ENCODE measurements at places on chromosomes 2 and 18. TPM values are rescaled to one million over a fixed set of nuclear protein-coding genes. Genes with fewer than 3 reads are reported as not detected.

DNA sequence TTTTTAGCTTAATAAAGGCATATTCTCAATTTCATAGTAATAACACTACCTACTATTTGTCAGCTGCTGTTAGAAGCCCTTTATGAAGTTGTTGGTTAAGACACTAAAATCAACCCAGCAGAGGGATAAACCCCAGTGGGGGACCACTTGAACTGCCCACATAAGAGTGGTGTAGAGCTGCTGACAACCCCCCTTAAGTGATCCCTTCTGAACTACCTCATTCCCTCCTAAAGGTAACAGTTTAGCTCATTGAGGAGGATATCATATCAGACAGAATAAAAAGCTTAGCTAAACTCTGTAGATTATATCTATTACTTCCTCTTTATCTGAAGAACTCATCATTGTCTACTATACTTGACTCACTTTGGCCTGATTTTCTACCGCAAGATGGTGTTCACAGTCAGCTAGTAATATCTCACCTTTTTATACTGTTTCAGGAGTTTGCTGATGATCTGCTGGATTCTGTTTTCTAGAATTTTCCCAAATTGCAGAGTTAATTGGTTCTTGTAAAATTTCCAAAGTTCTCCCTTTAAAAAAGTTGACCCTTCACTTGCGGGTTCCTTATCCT is 16.2 kb downstream of the GALM start:
- peak overlapping the region; percentile 79 for H3K27ac ChIP-seq
- H3K36me3 ChIP-seq: peaks cover 81% of the 10 kb centered on the region
- H3K4me1 ChIP-seq: peaks cover 52% of the 10 kb centered on the region
- no peak for DNase-seq
- no peaks in the 10 kb centered on the region for H3K27me3 ChIP-seq
- H3K4me3 ChIP-seq: peak overlapping the region; percentile 45

GRCh38 chr18:3867864-3868311 is 417.9 kb downstream of the TGIF1 start:
- DNase-seq: no peak
- no peaks in the 10 kb centered on the region for H3K36me3 ChIP-seq
- H3K4me1 ChIP-seq: no peaks in the 10 kb centered on the region
- H3K4me3 ChIP-seq: no peak overlapping the region
- no peak overlapping the region for H3K27ac ChIP-seq

GRCh38 chr2:48939232-48939631 is 183.7 kb upstream of the LHCGR start:
- H3K4me3 ChIP-seq: no peak overlapping the region
- no peak for DNase-seq
- H3K27ac ChIP-seq: no peak overlapping the region
- H3K4me1 ChIP-seq: no peaks in the 10 kb centered on the region

DNA sequence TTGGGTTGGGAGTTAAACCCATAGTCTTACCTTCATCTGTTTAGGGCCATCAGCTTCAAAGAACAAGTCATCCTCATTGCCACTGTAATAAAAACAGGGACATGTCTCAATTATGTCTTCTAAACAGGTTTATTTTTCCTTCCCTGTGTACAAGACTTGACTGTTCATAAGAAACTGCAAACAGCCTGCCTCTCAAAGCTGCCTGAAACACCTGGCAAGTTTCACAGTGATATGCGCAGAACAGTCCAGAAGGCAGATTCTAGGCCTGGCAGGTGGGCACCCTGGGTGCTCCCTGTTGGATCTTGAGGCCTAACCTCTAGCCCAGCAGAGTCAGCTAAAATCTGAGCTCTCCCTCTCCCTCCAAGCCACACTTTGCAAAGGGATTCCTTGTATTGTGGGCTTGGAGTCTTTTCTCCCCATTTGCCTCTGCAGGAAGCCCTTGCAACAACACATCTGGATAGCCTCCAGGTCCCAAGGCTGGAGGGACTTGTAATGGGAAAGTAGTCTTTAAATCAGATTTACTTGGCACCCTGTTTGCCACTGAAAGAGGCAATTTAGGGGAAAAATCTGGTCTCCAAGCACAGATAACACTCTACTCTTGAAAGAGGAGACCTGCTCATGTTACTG is 930 bp downstream of the IL1B start:
- H3K4me1 ChIP-seq: no peaks in the 10 kb centered on the region
- no peaks in the 10 kb centered on the region for H3K36me3 ChIP-seq
- H3K4me3 ChIP-seq: no peak overlapping the region
- peaks cover 10% of the 10 kb centered on the region for H3K27me3 ChIP-seq
- no peak for DNase-seq
- no peak overlapping the region for H3K27ac ChIP-seq

DNA sequence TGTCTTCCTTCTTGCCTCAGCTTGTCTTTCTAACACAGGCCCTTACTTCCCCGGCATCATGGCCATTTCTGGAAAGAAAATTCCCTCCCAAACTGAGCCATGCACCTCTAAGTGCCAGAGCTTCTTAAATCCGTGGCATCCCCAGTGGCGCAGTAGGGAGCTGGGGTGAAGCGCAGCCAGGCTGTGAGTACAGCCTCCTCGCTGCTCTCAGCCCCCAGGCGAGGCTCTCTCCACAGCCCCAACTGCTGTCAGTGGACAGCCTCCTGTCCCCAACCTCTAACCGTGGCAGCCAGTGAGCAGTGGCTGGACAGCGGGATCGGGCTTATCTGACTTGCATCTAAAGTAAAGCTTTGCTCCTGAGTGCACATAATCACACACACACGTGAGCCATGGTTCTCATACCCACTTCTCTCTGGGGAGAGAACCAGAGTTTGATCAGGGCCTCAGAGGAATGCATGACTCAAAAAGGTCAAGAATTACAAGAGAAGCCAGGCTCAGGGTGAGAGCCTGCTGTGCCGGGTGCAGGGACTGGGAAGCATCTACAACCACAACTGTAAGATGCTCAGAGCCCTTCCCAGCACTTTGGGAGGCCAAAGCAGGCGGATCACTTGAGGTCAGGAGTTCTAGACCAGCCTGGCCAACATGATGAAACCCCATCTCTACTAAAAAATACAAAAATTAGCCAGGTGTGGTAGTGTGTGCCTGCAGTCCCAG is 50.7 kb downstream of the SFXN5 start:
- H3K27me3 ChIP-seq: no peaks in the 10 kb centered on the region
- no peak overlapping the region for H3K27ac ChIP-seq
- H3K36me3 ChIP-seq: no peaks in the 10 kb centered on the region
- no peak for DNase-seq
- no peak overlapping the region for H3K4me3 ChIP-seq
- H3K4me1 ChIP-seq: no peaks in the 10 kb centered on the region

- H3K36me3 ChIP-seq: no peaks in the 10 kb centered on the region
- no peaks in the 10 kb centered on the region for H3K4me1 ChIP-seq
- H3K4me3 ChIP-seq: no peak overlapping the region
- DNase-seq: no peak
Observed at GRCh38 chr2:43105586-43106558, 120.5 kb downstream of the ZFP36L2 start.

GRCh38 chr2:220850116-220850515 is 722.0 kb downstream of the EPHA4 start:
- H3K4me3 ChIP-seq: no peak overlapping the region
- H3K27me3 ChIP-seq: peaks cover 2% of the 10 kb centered on the region
- no peaks in the 10 kb centered on the region for H3K4me1 ChIP-seq
- H3K36me3 ChIP-seq: no peaks in the 10 kb centered on the region

DNA sequence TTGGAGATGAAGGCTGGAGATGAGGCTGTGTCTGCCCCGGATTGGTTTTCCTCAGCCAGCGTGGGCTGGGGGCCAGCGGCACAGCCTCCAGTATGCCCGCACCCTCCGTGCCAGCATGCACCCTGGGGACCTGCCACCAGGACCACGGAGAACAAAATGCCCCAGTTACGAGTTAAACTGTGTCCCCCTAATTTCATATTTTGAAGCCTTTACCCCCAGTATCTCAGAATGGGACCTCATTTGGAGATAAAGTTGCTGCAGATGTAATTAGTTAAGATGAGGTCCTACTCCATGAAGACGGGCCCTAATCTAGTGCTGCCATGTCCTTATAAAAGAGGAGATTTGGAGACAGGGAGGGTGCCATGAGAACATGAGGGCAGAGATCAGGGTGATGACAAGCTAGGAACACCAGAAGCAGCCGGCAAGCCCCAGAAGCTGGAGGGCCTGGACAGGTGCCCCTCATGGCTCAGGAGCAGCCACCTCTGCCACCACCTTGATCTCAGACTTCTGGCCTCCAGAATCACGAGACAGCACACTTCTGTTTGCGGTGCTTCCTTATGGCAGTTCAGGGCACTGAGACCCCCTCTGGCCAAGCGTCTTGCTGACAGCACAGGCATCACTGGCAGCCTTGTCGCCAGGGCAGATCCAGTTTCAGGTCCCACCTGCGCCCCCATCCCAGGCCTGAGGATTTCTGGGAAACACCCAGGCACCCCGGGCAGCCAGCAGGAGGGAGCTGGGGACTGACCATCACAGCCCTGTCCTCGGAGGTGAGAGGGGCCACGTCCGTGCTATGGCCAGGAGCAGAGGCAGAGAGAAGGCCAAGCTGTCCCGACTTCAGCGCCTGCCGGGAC is 29.4 kb downstream of the KIF1A start:
- H3K36me3 ChIP-seq: no peaks in the 10 kb centered on the region
- H3K27me3 ChIP-seq: no peaks in the 10 kb centered on the region
- DNase-seq: peak; percentile 2
- no peak overlapping the region for H3K4me3 ChIP-seq
- H3K27ac ChIP-seq: no peak overlapping the region

DNAH7 gene
- total RNA-seq: not detected

LOXHD1 gene
- total RNA-seq: 0.05 TPM

LYPD6 gene
- not detected for total RNA-seq

ZAP70 gene
- 153 TPM for total RNA-seq

Data from activated CD4-positive, alpha-beta T cell treated with anti-CD3 and anti-CD28 coated beads for 36 hours (primary cell).